ENCODE measurements at places on chromosomes 1 and 21. TPM values are rescaled to one million over a fixed set of nuclear protein-coding genes. Genes with fewer than 3 reads are reported as not detected.

GRCh38 chr1:30511106-30511505 lies 212.3 kb downstream of the MATN1 start:
- no peak for DNase-seq

TRIM58 gene
- 0.91 TPM for total RNA-seq

- no peak for DNase-seq
Observed at GRCh38 chr1:117794073-117794472, 135.3 kb downstream of the GDAP2 start.

GRCh38 chr1:185059950-185060571 lies 14.7 kb downstream of the RNF2 start:
- DNase-seq, result no peak

GRCh38 chr1:151862604-151863003 lies 9.1 kb upstream of the THEM5 start:
- DNase-seq, result no peak

All from mesothelial cell of epicardium (in vitro differentiated cells).